ENCODE measurements at places on chromosomes 6 and 20.

- DNase-seq: no peak
These were observed 19.8 kb downstream of the FKBP5 start for GRCh38 chr6:35668744-35669450.

DNA sequence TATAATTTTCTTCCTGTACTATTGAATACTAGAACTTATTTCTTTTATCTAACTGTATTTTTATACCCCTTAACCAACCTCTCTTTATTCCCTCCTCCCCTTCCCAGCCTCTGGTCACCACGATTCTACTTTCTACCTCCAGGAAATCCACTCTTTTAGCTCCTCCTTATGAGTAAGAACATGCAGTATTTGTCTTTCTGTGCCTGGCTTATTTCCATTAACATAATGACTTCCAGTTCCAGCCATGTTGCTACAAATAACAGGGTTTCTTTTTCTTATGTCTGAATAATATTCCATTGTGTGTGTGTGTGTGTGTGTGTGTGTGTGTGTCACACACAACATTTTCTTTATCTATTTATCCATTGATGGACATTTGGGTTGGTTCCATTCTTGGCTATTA lies 152.3 kb upstream of the OLIG3 start:
- no peak for DNase-seq

GRCh38 chr20:31860390-31861134 lies 9.8 kb downstream of the DUSP15 start:
- no peak for DNase-seq

- DNase-seq: no peak
These were observed 523 bp upstream of the COX7A2 start for GRCh38 chr6:75244063-75244584.

DNA sequence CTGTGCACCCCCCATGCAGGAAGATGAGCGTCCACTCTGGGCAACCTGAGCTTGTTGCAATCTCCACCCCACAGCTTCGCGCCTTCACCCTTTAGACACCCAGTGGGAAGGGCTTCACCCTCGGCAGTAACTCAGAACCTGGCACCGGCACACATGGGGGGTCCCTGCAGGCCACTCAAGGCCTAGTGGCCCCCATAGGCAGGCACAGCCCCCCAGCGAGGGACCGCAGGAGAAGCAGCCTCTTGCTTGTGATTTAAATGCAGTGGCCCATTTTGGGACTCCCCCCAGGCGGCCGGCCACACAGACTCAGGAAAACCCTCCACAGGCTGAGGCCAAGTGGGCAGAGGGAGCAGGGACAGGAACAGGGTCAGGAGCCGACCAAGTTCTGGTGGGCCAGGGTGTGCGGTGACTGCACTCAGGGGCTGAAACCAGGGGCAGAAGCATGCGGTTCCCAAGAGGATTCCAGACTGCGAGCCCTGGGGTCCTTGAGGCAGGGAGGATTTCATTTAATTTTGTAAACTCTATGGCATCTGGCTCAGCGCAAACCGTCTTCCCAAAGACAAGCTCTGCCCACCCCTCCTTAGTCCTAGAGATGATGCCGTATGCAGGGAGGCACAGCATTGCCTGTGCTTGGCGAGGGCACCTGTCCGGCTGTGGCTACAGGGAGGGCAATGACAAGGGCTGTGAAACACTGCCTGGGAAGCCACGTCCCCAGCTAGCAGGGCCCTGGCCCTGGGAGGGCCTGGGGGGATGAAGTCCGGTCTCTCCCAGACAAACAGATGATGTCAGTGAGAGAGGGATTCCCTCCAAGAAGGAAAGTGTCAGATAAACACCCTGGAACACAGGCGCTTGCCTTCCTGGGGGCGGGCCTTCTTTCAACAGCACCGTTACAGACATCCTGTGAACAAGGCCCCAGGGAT lies 52.9 kb upstream of the GPR31 start:
- no peak for DNase-seq

DNA sequence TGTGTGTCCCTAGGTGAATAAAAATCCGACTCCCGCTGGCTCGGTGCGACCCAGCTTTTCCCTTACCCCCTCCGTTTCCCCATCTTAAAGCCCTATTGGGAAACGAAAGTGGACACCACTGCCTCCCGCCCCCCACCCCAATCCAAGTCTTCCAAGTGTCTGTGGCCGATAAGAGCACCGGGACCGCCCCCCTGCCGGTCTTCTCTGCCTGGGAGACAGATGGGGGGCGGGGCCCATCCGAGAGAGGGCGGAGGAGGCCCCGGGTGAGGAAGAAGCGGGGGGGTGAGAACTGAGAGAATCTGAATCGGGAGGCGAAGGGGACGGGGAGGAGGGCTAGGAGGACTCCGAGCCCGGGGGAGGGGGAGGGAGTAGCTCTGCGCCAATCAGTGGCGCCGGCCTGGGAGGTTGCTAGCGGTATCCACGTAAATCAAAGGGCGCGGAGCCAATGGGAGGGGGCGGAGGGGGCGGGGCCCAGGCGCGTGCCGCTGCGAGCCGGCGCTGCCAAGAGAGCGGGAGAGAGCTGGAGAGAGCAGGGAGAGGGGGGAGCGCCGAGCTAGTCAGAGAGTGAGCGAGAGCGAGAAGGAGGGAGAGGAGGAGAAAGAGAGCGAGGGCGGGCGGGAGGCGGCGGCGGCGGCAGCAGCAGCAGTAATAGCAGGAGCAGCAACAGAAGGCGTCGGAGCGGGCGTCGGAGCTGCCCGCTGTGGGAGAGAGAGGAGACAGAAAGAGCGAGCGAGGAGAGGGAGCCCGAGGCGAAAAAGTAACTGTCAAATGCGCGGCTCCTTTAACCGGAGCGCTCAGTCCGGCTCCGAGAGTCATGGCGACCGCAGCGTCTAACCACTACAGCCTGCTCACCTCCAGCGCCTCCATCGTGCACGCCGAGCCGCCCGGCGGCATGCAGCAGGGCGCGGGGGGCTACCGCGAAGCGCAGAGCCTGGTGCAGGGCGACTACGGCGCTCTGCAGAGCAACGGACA lies at the start of gene POU3F2:
TSS of gene POU3F2 (plus strand) at position 515 of the 972 bp plus-strand sequence. CDS start at position 815, 300 bp downstream.
- peak; percentile 99 for DNase-seq

All from NCI-H345 (cell line).